ENCODE measurements at places on chromosomes 2 and 18. TPM values are rescaled to one million over a fixed set of nuclear protein-coding genes. Genes with fewer than 3 reads are reported as not detected.

- DNase-seq: no peak
Observed at GRCh38 chr2:55119711-55120487, 69.6 kb upstream of the RTN4 start.

DNA sequence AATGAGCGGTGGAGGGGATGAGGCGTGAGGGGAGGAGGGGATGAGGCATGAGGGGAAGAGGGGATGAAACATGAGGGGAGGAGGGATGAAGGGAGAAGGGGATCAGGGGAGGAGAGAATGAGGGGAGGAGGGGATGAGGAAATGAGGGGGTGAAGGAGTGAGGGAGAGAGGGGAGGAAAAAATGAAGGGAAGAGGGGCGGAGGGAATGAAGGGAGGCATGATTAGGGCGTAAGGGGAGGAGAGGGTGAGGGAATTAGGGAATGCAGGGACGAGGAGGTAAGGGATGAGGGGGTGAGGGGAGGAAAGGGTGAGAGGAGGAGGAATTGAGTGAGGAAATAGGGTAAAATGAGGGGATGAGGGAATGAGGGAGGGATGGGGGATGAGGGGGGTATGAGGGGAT, 40.5 kb downstream of the AQP12A start:
- DNase-seq: no peak

ABHD3 gene
- 22.1 TPM for polyA plus RNA-seq

DNA sequence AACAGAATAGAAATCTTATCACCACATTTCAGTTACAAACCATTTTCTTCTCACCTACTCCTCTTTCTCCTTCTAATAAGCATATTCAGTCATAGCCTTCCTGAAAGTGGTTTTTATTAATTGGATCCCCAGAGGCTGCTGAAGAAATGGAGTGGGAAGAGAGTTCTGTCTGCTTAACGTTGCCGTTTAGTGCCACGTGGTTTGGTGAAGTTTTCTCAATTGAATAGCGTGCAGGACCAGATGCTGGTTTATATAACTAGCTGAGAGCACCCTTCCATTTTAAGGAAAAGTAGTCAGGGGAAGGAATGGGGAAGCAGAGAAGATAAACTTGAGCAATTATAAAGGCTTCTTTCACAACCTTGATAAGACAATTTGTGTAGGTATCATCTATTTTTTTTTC, 318.7 kb downstream of the PTH2R start:
- no peak for DNase-seq

DNA sequence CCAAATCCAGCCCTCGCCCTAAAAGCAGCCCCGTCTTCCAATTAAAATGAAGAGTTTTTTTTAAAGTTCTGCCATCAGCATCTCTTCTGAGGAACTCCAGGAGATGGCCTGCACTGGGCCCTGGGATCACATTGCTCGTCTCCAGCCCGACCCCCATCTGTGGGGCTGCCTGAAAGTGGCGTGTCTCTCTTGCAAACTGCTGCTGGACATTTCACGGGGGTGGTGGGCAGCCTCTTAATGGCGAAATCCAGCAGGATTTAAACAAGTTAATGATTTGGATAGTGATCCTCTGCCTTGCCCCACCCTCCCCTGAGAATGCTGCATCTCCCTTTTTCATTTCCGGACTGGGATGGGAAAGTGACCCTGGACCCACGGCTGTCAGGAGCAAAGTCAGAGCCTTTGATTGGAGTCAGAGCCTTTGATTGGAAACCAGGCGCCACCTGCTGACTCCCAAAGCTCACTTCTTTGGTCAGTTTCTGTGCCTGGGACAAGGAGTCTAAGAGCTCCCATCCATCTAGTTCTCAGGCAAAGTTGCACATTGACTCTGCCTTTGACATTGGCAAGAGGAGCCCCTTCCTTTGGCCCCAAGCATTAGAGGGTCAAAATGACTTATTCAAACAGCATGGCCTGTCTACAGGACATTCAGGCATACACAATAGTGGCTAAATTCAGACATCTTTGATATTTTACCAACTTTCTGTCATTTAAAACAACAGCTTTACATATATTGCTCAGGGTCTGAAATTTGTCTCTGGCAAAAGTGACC, 155.2 kb downstream of the SH3BP4 start:
- peak; percentile 59 for DNase-seq

LRRTM4 gene
- 1.2 TPM for polyA plus RNA-seq

GKN2 gene
- polyA plus RNA-seq: 1.1 TPM

- no peak for DNase-seq
Observed at GRCh38 chr2:160269365-160269764, 69.3 kb upstream of the ITGB6 start.

- DNase-seq: no peak
Observed at GRCh38 chr2:2846332-2847208, 515.5 kb upstream of the MYT1L start.
